ENCODE measurements at places on chromosomes 4 and X.

- DNase-seq, result no peak
These were observed 29.8 kb upstream of the TEX13C start for GRCh38 chrX:125289920-125290319.

DNA sequence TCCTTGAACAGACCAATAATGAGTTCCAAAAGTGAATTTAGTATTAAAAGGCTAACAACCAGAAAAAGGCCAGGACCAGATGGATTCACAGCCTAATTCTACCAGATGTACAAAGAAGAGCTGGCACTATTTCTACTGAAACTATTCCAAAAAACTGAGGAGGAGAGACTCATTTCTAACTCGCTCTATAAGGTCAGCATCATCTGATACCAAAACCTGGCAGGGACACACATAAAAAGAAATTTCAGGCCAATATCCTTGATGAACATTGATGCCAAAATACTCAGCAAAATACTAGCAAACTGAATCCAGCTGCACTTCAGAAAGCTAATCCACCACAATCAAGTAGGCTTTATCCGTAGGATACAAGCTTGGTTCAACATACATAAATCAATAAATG lies 35.8 kb upstream of the USP46 start:
- DNase-seq, result no peak

GRCh38 chrX:73963682-73964081 lies 340.3 kb upstream of the ZCCHC13 start:
- no peak for DNase-seq

GRCh38 chr4:4890574-4891255 lies 31.2 kb downstream of the MSX1 start:
- no peak for DNase-seq

- DNase-seq, result no peak
These were observed 48.0 kb upstream of the ARHGAP36 start for GRCh38 chrX:131010186-131010585.

GRCh38 chr4:175048111-175048784 lies 130.1 kb downstream of the ADAM29 start:
- no peak for DNase-seq

DNA sequence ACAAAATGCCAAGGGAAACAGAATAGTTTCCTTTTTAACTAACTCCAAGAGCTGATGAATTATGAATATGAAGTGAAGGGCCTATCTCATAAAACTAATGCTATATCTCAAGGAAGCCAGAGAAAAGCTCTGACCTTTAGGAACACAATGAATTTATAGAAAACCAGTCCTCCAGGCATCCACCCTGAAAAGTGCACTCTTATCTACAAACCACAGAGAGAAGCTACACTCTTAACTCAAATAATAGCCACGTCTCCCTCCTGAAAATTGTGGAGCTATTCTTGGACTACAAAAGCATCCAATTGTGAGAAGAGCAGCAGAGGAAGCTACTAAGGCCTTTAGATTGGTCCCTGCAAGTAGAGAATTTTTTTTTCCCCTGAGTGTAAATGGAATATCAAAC lies 253.9 kb downstream of the IL15 start:
- no peak for DNase-seq

- DNase-seq, result no peak
These were observed 2.6 kb upstream of the PRPS2 start for GRCh38 chrX:12788645-12789044.

DNA sequence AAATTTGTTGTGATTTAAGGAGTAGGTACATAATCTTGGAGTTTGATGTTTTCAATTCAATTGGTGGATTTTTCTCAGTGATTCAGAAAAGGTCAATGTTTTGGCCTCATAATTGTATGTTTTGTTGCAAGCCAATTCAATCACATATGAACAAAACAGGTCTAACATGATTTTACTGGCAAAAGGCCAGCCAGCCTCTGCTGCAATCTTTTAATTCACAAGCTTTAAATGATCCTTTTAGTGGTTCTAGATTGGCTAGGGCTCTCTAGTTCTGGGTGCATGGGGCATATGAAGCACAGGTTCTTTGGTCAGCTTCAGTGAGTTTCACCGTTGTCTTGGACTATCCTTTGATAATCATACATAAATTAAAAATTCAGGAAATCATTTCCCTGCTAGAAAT lies 19.2 kb upstream of the SLC6A14 start:
- no peak for DNase-seq

DNA sequence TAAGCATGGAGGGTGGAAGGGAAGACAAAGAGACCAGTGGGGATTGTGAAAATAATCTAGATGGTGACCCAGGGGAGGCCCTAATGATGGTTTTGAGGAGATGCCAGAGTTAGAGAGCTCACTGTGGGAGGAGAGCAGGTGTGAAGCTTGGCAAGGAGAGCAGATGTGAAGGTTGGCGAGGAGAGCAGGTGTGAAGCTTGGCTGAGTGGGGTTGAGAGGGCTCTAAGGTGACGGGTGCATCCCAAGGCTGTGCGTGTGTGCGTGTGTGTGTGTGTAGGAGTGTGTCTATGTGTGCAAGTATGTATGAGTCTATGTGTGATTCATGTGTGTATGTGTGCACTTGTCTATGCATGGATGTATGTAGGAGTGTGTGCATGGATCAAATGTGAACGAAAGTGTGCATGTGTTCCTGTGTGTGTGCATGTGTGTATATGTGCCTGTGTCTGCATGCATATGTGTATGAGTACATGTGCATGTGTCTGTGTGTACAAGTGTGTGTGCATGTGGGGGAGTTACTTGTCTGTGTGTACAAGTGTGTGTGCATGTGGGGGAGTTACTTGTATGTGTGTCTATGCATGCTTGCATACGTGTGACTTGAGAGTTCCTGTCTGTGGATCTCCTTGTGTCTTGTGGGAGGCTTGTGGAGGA lies 72.0 kb downstream of the EVC start:
- no peak for DNase-seq

GRCh38 chr4:124209211-124209610 lies 503.3 kb downstream of the ANKRD50 start:
- DNase-seq, result no peak

GRCh38 chrX:55874807-55875206 lies 157.3 kb downstream of the RRAGB start:
- no peak for DNase-seq

GRCh38 chr4:105994061-105994460 lies 98.8 kb downstream of the NPNT start:
- DNase-seq, result no peak

DNA sequence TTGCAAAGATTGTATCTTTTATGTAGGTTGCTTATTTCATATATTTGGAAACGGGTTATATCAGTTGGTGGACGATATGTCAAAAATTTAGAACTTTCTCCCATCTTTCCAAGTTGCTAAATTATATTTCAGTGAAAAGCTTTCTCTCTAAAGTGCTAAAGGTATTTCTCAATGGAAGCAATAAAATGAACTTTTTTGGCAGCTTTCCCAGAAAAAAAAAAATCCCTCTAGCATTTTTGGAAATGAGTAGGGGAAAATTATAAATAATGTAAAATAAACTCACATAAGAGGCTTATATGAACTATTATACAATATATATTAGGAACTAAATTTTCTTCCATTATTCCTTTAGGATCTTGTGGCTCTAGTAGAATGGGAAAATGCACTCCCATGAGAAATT lies 152.2 kb downstream of the GRID2 start:
- DNase-seq, result no peak

- no peak for DNase-seq
These were observed 25.2 kb upstream of the PLAC1 start for GRCh38 chrX:134683351-134684005.

DNA sequence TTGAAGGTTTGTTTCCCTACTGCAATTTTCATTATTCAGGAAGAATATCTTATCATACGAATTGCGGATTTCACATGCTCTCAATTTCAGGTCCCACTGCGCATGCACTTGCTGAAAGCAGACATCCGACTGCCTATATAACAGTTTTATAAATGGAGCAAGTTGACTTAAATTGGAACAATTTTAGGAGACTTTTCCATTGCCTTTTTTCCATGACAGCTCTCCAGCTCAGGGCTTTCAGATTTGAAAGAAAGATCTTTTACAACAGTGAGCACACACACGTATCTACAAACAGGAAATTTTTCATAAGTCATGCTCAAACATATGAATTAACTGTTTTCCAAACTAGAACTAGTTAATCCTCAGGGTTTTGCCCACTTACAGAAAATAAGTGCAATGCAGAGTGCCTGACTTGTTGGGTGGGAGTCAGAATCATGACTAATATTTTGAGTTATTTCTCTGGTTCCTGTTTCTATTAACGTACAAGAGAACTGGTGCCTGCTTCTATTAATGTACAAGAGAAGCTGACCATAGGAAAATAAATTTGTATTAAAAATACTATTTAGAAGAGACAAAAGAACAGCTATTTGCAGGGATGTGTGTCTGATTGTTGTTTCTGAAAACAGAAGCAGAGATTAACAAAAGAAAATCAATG lies 137.9 kb downstream of the GPC3 start:
- no peak for DNase-seq

DNA sequence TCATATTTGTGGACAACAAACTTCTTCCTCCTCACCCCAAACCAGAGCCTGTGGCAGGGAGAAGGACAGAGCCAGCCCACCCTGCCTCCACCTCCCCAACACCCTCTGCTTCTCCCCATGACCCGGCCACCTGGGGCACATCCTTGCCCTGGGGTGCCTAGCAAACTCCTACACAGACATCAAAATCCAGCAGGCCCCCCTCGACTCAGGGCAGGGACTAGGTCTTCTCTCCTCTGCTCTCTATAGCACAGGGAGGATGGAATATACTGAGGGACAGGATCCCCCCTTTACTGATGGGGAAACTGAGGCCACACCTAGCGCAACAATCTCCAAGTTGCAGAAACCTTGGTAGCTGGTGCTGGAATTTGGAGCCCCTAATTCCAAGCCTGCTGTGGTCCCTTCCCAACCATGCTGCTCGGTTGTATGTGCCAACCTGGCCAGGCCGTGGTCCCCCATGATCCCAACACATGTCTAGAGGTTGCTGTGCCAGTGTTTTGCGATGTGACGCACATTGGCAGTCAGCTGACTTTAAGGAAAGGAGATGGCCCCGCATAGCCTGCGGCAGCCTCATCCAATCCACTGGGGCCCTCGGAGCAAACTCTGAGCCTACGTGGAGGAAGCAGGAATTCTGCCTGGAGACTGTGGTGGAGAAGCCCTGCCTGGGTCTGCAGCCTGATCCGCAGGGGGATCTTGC lies 53.9 kb upstream of the ADRA2C start:
- no peak for DNase-seq

- no peak for DNase-seq
These were observed 2.0 kb downstream of the DHX15 start for GRCh38 chr4:24582235-24582832.

GRCh38 chr4:174425669-174426068 lies 96.6 kb downstream of the HPGD start:
- no peak for DNase-seq

GRCh38 chrX:107567370-107567769 lies 60.9 kb upstream of the PRPS1 start:
- DNase-seq, result no peak

GRCh38 chrX:131441033-131441432 lies 102.8 kb upstream of the OR13H1 start:
- no peak for DNase-seq

DNA sequence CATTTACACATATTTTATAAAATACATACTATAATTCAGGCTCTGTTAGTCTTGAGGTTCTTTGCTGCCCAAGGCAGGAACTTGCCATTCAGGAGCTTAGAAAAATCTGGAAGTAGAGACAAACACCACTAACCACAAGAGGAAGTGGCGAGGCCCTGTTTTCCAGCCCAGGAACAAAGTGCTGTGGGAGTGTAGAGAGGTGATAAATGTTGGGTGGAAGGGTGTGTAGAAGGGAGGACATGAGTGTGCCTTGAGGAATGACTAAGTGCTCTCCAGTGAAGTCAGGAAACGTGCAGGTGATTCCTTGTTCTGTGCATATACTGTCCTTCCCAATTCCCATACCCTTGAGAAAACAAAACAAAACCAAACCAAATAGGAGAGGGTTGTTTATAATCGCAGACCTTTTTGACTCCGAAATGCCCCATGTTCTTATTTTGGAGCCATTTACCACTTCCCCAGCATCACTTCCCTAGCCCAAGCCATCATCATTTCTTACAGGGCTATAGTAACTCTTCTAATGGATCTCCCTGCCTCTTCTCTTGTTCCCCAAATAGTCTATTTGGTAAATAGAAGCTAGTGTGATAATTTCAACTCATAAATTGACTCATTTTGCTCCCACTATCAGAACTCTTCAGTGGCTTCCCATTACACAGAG lies 83.2 kb downstream of the GPAT3 start:
- DNase-seq, result no peak

DNA sequence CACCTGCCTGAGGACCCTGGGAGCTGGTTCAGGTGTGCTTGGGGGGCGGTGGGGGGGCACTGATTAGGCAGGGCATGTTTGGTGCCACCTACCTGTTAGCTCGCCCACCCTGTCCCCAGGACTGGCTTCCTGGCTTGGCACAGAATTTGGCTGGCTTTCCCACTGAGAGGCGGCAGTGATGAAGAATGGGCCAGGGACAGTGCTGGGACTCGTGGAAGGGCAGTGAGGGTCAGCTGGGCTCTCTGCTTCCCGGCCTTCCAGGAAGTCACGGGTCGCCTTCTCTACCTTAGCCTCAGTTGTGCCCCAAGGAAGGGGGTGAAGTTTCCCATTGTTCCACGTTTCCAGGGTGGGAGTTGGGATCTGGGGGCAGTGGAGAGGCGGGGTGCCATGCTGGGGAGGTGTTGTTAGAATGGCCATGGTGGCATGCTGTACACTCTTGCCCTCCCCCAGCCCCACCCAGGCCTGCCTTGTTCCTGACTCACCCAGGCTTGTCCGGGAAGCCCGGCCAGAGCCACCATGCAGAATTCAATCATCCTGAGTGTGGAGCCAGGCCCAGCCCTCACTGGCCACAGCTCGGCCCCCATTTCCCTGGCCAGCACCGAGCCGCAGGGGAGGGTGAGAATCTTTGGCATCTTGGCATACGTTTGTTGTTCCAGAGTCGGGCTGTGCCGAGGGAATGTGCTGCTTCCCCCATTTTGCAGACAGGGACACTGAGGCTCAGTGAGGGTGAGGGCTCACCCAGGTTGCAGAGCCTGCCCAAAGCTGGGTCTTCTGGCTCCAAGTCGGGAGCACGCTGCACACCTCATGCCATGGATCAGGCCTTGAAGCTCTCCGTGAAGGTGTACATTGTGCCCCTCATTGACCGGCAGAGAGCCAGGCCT lies 21.9 kb upstream of the GPR78 start:
- no peak for DNase-seq

GRCh38 chr4:124754681-124755080 lies 42.1 kb upstream of the ANKRD50 start:
- DNase-seq, result no peak
